Right lobe of liver (tissue), 6 donors: ENCODE measurements at places on chromosomes 1 and 21. TPM values are rescaled to one million over a fixed set of nuclear protein-coding genes. Genes with fewer than 3 reads are reported as not detected.

The CAPN9 gene
- total RNA-seq: not detected

The DNAJC16 gene
- 15.0 TPM for total RNA-seq

GRCh38 chr1:63269571-63269970 is 52.8 kb upstream of the FOXD3 start:
- no peak overlapping the region for H3K4me3 ChIP-seq
- H3K4me1 ChIP-seq: no peaks in the 10 kb centered on the region
- H3K27me3 ChIP-seq: no peaks in the 10 kb centered on the region

DNA sequence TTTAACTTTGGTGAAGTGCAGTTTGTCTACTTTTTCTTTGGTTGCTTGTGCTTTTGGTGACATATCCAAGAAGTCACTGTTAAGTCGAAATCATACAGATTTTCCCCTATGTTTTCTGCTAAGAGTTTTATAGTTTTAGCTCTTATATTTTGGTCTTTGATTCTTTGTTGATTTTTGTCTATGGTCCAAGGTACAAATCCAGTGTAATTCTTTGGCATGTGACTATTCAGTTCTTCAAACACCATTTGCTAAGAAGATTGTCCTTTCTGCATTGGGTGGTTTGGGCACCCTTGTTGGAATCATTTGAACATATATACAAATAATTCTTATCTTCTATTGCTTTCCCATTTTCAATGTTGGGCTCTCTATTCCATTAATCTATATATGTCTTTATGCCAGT is 16.2 kb downstream of the HIPK1 start:
- DNase-seq: no peak
- no peak overlapping the region for H3K27ac ChIP-seq
- H3K4me3 ChIP-seq: no peak overlapping the region
- no peaks in the 10 kb centered on the region for H3K36me3 ChIP-seq
- H3K4me1 ChIP-seq: peaks cover 6% of the 10 kb centered on the region

DNA sequence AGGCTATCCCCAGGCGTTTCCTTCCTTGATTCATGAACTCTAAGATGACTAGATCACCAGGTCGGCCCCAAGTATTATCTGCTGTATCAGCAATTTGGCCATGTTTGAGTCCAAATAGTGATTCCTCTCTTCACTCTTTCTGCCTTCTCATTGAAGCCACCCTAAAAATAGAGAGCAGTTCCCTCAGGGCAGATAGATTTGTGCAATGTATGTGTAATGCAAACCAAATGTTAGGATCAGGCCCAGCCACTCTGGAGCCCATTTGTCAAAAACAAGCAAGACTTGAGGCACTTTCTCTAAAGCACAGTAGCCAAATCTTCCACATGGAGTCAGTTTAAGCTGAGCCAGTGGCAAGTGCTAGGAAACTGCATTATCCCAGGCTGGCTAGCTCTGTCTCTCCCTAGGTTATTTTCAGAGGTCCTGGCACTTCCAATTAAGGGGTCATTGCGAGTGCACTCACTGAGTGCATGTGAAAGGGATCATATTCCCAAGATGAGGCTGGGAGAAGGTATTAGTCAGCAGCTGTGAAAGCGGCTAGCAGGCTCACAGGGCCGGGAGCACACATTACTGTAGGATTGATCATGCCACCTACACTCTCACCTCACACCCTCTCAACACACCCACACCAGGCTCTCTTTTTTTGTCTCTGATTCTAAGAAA is 97.9 kb upstream of the RAB3GAP2 start:
- H3K4me1 ChIP-seq: no peaks in the 10 kb centered on the region
- DNase-seq: no peak
- no peak overlapping the region for H3K27ac ChIP-seq
- no peak overlapping the region for H3K4me3 ChIP-seq

DNA sequence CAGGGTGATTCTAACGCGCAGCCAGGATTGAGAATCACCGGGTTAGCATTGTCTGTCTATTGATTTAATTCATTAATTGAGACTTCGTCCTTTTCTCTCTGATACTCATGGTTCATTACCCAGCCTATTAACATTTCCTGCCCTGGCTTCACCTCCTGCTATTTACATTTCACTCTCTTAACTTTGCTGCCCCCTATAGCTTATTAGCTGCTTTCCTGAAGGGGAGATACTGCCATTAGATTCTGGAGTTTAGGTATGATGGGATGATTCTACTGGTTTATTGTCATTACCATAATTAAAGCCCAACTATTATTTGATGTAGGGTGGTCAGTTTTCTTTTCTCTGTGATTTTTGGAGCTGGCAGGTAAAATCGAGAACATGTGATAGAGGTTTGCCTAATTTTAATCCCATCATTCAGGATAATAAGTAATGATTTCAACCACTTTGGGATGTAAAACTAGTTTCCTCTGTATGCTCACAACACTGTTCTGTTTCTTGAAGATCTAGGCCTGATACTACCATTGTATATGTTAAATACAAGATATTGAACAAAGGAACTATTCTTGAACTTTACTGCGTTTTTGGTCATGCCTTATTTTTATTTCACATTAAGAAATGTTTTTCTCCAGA is 6.4 kb downstream of the PPP2R5A start:
- no peak overlapping the region for H3K4me3 ChIP-seq
- H3K4me1 ChIP-seq: no peaks in the 10 kb centered on the region
- no peak for DNase-seq
- peak overlapping the region; percentile 9 for H3K27ac ChIP-seq
- H3K36me3 ChIP-seq: no peaks in the 10 kb centered on the region
- H3K27me3 ChIP-seq: no peaks in the 10 kb centered on the region
